Stimulated activated CD8-positive, alpha-beta memory T cell treated with anti-CD3 and anti-CD28 coated beads, Interleukin-4, amount 100 ng/mL, for 1 hour (primary cell): ENCODE measurements at places on chromosomes 1 and 21.

DNA sequence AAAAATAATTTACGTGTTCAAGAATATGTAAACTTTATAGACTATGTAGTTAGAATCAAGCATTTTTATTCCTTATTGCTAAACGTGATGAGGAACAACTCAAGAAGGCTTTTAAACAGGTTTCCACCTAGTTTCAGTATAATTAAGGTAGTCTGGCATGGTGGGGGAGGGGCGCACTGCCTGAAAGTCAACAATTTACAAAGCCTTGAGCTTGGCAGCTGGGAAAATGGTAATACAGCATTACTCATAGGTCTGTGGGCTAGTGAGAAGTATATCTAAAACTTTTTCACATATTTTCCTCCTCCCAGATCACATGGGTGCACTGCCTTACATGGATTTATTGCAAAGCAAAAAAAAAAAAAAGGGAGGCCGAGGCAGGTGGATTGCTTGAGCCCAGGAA lies 75.2 kb downstream of the EVI5 start:
- no peak for DNase-seq

GRCh38 chr1:203627851-203628200 lies 1.2 kb downstream of the ATP2B4 start:
- DNase-seq, result no peak

- DNase-seq, result no peak
These were observed 276.3 kb upstream of the PTBP2 start for GRCh38 chr1:96445302-96445701.

GRCh38 chr1:51063121-51063520 lies 38.9 kb upstream of the C1orf185 start:
- DNase-seq, result no peak

DNA sequence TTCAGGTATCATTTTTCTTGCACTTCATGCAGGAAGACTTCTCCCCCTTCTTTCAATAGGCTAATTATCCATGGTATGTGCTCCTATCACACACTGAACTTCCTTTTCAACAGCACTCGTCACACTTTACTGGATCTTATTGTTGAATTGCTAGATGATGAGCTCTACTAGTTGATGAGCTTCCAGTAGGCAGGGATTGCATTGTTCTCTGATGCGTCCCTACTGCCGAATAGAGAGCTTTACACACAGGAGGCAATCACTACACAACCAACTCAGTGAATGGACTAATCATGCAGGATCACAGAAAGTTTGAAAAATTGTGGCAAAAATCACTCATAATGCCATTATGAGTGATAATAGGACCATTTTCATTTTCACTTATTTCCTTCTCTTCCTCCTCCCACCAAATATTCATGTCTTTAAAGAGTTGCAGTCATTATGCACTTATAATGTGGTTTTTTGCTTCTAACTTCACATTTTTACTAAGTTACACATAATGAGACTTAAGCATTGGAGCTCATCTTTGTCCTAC lies 128.1 kb upstream of the ZNF648 start:
- no peak for DNase-seq

- DNase-seq, result no peak
These were observed 105.7 kb upstream of the PLPPR5 start for GRCh38 chr1:99110140-99111041.

DNA sequence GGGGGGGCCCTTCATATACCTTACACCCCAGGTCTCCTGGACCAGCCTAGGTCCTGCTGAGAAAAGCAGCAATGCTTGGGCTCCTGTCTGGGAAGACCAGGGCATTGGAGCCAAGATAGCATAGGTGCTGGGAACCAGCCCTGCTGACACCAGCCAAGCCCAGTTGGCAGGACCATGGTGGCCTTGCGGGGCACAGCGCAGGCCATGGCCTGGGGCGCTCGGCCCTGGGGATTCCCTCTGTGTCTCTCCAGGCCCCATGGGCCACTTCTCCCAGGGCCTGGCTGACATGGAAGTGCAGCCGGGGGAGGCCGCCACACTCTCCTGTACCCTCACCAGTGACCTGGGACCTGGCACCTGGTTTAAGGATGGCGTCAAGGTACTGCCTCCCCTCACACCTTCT lies 23.3 kb downstream of the IGFN1 start:
- no peak for DNase-seq

GRCh38 chr1:111241797-111242196 lies 14.3 kb downstream of the CHI3L2 start:
- DNase-seq, result no peak

DNA sequence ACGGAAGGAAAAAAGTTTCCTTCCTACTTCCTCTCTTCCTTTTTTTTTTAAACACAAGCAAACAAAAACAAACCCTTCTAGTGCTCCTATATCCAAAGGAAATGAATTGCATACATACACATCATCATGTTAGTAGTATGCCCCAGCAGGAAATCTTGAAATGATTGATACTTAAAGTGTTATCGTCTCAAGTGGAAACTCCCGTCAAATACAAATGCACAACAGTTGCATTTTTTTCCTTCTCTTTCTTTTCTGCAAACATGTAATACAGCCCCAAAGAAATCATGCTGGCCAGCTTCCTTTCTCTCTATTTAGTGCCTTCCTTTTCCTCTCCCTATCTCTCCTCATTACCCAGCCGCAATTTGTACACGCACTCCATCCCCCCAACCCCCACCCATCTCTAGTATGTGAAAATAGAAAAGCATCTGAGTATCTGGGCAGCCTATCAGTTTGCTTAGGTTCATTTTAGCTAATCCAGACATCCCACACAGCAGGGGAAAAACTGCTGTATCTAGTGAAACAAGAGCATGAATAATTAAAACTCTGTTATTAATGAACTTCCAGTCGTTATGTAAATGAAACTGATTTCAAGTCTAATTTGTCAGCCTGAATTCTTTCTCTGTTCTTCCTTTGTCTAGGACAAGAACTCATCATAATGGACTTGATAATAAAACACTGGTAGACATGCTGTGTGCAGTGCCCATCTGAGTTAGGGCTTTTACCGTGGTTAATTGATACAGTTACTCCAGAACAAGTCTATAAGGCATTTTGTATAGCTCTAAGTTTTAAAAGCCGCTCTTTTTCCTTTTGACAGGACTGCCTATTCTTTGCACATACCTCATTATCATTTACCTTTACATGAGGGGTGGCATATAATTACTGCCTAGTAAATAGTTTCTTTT lies 336.5 kb upstream of the ADGRL2 start:
- no peak for DNase-seq

- no peak for DNase-seq
These were observed 35.2 kb downstream of the TGFBR3 start for GRCh38 chr1:91850708-91851107.

DNA sequence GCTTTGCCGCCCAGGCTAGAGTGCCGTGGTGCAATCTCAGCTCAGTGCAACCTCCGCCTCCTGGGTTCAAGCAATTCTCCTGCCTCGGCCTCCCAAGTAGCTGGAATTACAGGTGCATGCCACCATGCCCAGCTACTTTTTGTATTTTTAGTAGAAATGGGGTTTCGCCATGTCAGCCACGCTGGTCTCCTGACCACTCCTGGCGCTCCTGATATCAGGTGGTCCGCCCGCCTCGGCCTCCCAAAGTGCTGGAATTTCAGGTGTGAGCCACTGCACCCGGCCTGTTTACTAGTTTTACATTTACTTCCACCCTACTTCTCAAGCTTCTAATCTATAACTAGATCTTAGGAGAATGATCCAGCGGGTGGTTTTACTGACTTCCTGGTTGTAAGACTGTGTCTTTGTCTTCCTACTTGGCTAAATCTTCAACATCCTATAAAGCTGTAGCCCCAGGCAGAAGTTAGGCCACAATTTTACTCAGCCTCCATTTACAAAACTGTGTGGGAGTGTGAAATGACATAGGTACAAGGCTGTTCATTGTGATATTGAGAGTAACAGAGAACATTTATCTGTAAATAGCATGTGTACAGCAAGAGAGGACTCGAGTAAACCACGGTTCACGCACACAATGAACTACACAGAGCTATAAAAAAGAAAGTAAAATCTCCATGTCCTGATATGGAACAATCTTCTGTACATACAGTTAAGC lies 9.6 kb upstream of the POU2F1 start:
- no peak for DNase-seq

GRCh38 chr1:42335809-42336518 lies 929 bp upstream of the FOXJ3 start:
- no peak for DNase-seq

- no peak for DNase-seq
These were observed 26.5 kb upstream of the SRP9 start for GRCh38 chr1:225750875-225751824.

GRCh38 chr1:205590457-205590768 lies 41.4 kb downstream of the ELK4 start:
- no peak for DNase-seq

- DNase-seq, result no peak
These were observed 68.9 kb downstream of the TENT5C start for GRCh38 chr1:117674521-117675400.

DNA sequence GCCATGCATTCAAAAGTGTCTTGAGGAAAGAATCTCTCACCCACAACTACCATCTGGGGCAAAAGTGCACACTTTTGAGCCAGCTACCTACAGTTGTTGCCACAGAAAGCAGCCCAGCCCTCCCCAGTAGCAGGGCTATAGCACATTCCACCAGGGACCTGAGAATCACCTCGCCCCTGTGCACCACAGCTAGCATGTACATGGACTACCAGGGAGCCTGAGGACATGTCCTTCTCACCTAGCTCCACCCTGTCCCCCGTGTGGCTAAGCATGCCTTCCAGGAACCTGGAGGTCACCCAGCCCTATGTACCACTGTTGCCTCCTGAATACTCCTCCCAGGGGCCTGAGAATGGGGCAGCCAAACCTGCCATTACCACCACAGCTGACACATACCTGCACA lies 16.9 kb downstream of the SPRR2G start:
- no peak for DNase-seq

DNA sequence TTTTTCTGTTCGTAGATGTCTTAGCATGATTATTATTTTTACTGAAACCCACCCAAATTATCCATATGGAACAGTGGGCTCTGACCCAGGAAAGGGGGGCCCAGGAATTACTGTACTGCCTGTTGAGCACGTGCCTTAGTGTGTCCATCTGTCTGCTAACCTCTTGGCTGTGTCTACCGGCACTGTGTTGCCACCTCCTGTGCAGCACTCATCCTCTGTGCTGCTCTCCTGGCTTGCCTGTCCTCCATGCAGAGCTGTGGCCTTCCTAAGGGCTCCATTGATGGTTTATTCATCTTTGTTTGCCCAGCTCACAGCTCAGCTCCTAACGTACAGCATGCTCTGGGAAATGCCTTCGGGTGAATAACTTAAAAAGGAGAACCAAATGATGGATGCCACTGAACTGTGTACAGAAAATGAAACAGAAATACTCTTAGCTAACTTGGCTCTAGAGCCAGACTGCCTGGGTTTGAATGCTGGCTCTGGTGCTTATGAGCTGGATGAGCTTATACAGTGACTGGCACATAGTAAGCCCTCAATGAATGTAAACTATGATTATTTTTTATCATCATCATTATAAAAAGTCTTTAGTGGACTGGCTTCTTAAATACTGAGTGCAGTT lies 11.4 kb upstream of the RPTN start:
- DNase-seq, result no peak

GRCh38 chr1:244197851-244198375 lies 146.8 kb downstream of the ZBTB18 start:
- no peak for DNase-seq

- no peak for DNase-seq
These were observed at the start of gene THBS3 for GRCh38 chr1:155207806-155208540. Gene THBS3 (minus strand): TSS chr1:155207897. CDS start chr1:155207876, 21 bp downstream.

DNA sequence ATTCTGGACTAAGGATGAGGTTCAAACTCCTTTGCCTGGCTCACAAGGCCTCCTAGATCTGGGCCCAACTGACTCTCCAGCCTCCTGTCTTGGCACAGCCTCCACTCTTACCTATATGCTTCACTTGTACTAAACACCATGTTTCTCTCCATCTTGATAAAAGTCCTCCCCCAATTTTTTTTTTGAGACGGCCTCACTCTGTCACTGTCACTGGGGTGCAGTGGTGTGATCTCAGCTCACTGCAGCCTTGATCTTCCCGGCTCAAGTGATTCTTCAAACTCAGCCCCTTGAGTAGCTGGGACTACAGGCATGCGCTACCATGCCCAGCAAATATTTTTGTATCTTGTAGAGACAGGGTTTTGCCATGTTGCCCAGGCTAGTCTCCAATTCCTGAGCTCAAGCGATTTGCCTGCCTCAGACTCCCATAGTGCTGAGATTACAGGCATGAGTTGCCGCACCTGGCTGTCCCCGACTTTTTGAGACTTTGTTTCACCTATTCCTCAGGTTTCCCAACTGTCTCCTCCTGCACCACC lies 39.7 kb downstream of the CD34 start:
- DNase-seq, result no peak

DNA sequence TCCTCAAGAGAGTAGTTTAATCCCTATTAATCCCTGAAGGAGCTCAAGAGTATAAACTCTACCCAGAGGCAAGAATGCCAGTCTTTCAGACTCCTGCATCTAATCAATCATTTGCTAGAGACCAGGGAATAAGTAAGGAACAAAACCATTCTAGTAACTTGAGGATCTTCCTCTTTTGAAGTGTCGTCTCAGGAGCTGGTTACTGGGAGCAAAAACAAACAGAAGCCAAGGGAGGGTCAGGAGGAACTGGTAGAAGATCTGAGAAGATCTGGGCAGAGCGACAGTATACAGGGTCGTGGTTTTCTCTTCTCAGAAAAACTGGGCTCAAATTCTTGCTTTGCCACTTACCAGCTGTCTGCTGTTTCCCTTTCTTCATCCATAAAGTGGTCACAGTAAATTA lies 69.3 kb downstream of the RPS6KA1 start:
- no peak for DNase-seq

DNA sequence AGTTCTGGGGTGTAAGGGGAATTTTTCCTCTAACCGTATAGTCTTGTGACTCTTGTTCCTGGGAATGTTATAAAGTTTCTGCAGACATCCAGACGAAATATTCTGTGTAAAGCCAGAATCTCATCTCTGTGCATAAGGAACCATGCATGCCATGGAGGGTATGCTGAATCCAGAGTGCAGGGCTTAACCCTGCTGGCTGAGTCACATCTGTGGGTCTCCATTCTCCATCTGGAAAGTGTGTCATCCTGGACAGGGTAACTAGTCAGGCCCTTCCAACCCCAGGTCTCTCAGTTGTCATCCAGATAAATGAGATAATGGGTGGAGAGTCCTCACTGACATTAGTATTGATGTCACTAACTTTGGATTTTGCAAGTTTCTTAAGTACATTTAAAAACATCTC lies 48.8 kb downstream of the ATP5PO start:
- DNase-seq, result no peak

- no peak for DNase-seq
These were observed 5.2 kb upstream of the PLA2G2D start for GRCh38 chr1:20124456-20125057.

GRCh38 chr1:161193561-161194235 lies 5.2 kb downstream of the ADAMTS4 start:
- no peak for DNase-seq

GRCh38 chr1:65232461-65232990 lies 76.8 kb upstream of the DNAJC6 start:
- no peak for DNase-seq

DNA sequence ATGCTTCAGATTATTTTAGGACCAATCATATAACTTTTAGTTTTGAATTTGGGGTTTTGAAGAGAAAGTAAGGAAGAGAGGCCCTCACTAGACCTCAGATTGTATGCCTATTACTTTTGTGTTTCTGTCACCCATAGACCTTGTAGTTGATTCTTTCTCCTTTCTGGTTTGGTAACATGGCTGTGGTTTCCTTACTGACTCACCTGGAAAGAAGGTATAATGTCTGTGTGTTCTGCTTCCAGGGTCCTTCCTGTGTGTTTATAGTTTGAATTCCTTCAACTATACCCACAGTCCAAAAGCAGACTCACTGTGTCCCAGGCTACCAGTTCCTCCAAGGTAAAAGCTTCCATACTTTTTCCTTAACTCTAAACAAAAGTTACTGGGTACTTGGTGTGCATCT lies 8.1 kb downstream of the SLC44A3 start:
- DNase-seq, result no peak

GRCh38 chr1:201649761-201650622 lies 111.1 kb downstream of the NAV1 start:
- DNase-seq, result no peak
